Activated T-helper 2 cell treated with anti-CD3 and anti-CD28 coated beads, Interferon-gamma antibody, Interleukin-2, Interleukin-4, amounts not matched to agents 10 μg/mL and 5 μg/mL and 100 μg/mL, durations not matched to agents 14 hours and 24 hours and 36 hours (primary cell): ENCODE measurements at places on chromosomes 4 and X.

GRCh38 chrX:19902110-19902509 lies 14.7 kb upstream of the SH3KBP1 start:
- DNase-seq, result no peak

- DNase-seq, result no peak
Measured at GRCh38 chr4:77493120-77493752, 112.4 kb upstream of the CXCL13 start.

DNA sequence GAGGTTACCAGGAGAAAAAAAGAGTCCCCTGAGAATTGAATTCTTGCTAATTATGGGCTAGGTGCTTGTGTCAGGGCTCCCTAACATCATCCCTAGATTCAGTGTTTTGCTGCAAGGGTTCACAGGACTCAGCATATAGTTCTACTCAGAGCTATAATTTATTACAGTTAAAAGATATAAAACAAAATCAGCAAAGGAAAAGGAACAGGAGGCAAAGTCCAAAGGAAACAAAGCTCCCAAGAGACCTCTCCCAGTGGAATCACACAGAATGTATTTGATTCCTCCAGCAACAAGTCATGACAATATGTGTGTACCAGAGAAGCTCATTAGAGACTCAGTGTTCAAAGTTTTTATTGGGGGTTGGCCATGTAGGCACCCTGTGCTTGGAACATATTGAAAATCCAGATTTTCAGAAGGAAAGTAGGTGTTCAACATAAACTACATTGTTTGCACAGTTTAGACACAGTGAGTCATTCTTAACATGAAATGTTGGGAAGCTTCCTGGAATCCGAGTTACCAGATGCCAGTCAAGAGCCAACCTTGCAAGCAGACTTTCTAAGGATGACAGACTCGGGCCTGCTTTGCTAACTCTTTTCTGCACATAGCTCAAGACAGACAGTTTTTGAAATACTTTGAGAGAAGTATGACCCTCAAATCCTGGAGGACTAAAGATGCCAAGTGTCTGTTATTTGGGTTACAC lies 311.3 kb upstream of the EMCN start:
- no peak for DNase-seq

GRCh38 chr4:20268028-20268427 lies 16.3 kb downstream of the SLIT2 start:
- no peak for DNase-seq

GRCh38 chrX:119617517-119618164 lies 11.4 kb upstream of the NKRF start:
- no peak for DNase-seq

GRCh38 chr4:123423819-123424218 lies 27.2 kb downstream of the SPRY1 start:
- no peak for DNase-seq

DNA sequence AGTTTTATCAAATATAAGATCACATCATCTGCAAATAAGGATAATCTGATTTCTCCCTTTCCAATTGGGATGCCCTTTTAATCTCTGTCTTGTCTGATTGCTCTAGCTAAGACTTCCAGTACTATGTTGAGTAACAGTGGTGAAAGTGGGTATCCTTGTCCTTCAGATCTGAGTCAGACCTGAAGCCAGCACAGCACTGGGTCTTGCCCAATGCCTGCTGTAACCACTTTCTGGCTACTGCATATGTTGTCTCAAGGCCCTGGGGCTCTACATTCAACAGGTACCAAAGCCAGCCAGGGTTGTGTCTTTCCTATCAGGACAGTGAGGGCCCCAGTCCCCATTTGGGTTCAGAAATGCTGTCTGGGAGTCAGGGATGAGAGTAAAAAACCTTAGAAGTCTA lies 90.3 kb downstream of the CYSLTR1 start:
- no peak for DNase-seq

DNA sequence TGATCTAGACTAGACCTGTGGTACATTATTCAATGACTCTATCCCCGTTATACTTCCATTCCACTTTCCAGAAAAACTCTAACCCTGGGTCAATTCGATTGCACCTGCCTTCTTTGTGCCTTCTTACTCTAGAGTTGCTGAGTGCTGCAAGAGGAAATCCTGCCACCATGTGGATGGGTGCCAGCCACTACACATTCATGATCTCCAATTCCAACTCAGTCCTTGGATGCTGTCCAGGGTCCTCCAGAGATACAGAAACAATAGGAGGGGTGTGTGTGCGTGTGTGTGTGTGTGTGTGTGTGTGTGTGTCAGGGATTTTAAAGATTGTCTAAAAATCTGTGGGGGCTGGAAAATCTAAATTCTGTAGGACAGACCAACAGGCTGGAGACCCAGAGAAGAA lies 42.9 kb upstream of the INTS6L start:
- DNase-seq, result peak; percentile 19

GRCh38 chr4:78551420-78552351 lies at the start of gene ANXA3:
Gene ANXA3, plus strand, starts transcription at chr4:78551770. Its CDS starts 2,704 bp downstream, at chr4:78554474.
- DNase-seq, result no peak

GRCh38 chr4:81723927-81724587 lies 252.3 kb upstream of the RASGEF1B start:
- DNase-seq, result no peak

- no peak for DNase-seq
Measured at GRCh38 chr4:120691106-120691505, 231.4 kb downstream of the PRDM5 start.

DNA sequence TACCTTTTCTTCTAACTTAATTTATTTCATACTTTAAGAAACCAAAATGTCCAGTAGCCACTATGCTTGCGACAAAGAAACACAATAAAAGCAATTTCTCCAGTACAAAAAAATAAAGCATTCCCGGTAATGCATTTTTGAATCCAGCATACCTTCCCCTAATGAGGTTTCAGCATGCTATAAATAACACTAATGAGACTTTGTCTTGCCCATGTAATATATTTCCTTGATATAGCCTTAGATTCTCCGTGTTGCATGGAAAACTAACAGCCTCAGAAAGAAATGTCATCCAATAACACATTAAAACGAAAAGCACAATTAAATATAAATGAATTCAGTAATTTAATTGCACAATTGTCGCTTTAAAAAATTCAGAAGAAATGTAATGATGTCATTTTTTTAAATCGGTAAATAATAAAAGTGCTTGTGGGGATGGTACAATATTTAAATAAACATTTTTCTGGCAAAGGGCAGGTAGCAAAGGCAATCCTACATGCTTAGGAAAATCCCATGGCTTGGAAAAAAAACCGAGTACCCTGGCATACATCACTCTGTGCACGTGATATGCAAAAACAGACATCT lies 225.2 kb upstream of the PPARGC1A start:
- DNase-seq, result no peak

- no peak for DNase-seq
Measured at GRCh38 chr4:158728236-158728635, 5.0 kb upstream of the PPID start.

- DNase-seq, result no peak
Measured at GRCh38 chr4:41613386-41613785, 75.4 kb downstream of the LIMCH1 start.

GRCh38 chr4:106323119-106323518 lies 6.8 kb downstream of the AIMP1 start:
- no peak for DNase-seq

GRCh38 chrX:46715530-46715929 lies 43.4 kb downstream of the SLC9A7 start:
- DNase-seq, result no peak

- DNase-seq, result no peak
Measured at GRCh38 chrX:105635794-105636193, 186.5 kb upstream of the NRK start.

DNA sequence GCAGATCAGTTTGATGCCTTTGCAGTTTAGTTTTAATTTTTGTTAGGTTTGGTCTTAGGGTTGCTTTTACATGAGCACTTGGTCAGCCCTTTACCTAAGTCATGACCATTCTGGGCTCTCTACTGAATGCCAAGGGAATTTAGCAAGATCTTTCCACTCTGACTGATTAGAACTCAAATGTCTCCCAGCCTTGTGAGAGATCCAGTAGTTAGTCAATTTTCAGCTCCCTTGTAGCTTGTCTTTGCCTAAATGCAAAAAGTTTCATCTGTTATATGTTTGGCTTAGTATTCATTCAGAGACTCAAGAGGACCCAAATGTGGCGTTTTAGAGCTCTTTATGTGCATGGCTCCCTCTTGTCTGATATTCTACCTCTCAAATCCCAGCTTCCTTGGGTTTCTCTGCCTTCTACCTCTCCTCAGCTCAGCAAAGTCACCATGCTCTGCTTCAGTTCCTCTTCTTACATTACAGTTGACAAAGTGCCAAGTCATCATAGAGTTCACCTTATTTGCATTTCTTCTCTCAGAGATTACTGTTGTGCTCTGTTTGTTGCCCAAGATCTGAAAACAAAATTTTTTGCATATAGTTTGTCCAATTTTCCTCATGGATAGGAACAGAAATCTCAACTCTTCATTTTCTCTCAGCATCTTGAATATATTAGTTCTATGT lies 17.5 kb upstream of the JAKMIP1 start:
- DNase-seq, result no peak

DNA sequence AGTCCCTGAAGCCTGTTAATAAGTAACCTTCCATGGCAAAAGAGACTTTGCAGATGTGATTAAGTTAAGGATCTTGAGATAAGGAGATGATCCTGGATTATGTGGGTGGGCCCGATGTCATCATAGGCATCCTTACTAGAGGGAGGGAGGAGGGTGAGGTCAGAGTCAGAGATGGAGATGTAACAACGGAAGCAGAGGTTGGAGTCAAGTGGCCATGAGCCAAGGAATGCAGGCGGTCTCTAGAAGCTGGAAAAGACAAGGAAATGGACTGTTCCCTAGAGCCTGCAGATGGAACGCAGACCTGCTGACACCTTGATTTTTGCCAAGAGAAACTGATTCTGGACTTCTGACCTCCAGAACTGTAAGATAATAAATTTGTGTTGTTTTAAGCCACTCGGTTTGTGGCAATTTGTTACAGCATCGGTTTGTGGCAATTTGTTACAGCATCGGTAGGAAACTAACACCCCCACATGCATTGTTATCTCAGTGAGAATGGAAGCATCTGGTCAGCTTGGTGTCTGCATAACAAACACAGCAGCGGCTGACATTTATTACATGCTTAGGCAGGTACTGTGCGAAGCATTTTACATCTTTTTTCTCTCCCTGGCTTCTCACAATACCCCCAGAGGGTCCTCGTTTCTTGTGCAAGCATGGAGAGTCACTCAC lies 55.6 kb downstream of the CLDN34 start:
- DNase-seq, result no peak

- no peak for DNase-seq
Measured at GRCh38 chr4:151325949-151326246, 493 bp upstream of the SH3D19 start.

- DNase-seq, result no peak
Measured at GRCh38 chrX:120793098-120793497, 82.6 kb downstream of the CT47B1 start.

DNA sequence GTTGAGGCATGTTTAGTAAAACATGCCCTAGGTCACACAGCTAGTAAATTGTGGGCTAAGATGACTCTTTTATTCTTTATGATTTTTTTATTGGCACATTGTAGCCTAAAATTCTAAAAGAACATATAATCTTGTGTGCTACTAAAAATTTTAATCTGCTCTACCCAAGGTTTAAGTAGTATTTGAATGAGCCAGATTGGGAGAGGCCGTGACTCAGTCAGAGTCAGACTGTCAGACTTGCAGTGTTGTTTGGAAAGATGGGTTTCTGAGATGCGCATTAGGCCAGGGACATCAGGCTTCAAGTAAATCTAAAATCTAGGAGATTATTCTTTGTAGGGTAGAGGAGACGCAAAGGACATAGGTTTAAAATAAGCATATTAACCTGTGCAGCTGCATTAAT lies 30.7 kb upstream of the TMPRSS11E start:
- no peak for DNase-seq

DNA sequence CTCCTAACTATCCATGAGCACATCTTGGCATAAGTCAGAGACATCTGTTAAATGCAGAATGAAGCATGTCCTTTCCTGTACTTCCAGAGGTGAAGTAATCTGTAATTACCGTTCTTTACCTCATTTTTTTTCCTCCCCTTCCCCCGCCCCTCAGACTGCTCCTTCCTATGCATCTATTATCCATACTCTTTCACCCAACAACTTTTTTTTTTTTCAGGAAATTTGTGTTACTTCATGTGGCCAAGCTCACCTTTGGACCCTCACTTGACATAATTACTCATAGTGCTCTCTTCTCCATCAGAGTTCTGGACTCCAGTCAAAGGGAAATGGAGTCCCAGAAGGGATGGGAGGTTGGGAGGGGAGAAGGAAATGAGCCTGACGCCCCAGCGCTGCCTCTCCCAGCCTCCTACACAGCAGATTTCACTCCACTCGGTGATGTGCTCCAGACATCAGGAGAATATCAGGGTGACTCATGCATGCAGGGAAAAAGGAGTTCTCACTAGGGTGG lies 568.8 kb downstream of the STIM2 start:
- DNase-seq, result no peak

GRCh38 chrX:75546724-75547511 lies 24.1 kb upstream of the ZDHHC15 start:
- DNase-seq, result no peak

- no peak for DNase-seq
Measured at GRCh38 chrX:81238166-81238565, 36.3 kb downstream of the SH3BGRL start.

GRCh38 chrX:123797543-123798447 lies 62.1 kb upstream of the XIAP start:
- no peak for DNase-seq

DNA sequence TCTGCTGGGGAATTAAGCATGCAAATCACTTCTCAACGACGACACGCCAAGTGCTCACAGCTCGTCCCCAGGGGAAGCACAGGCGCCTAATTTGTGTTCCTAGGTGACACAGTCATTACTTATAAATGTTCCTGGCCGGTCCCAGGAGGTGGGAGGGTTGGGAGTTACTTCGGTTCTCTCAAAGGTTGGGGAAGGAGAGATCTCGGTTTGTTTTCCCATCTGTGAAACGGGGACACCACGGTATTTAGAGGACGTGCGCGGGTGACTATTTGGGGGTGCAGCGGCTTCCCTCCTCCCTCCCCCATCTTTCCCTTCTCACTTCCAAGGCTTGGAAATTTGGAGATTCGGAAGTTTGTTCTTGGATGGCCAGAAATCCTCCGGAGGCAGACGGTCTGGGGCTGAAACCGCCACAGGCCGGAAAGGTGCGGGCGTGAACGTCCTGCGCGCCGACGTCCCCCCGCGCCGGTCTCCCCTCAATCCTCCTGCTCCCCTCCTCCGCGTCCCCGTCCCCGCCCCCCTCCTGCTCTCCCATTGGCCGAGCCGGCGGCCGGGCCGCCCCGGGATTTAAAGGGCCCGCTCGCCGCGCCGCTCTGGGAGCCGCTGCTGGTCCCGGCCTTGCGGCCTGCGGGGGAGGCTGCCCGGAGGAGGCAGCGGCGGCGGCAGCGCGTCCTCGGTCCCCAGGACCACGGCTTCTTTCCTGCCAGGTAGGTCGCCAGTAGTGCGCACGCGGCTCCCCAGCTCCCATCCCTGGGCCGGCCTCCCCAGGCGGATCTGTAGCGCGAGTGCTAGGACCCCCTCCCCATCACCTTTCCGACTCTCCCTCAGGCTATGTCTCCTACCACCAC lies at the start of gene PORCN:
Gene PORCN (plus strand): TSS at position 593 of the 845 bp plus-strand sequence. CDS start 829 bp downstream, outside the sequence.
- DNase-seq, result peak; percentile 71

GRCh38 chr4:165867961-165868360 lies 5.1 kb upstream of the TLL1 start:
- DNase-seq, result no peak
